ENCODE measurements at places on chromosomes 4 and X.
A peak's percentile ranks its signal among the peaks of the same experiment; 100 is the strongest.

DNA sequence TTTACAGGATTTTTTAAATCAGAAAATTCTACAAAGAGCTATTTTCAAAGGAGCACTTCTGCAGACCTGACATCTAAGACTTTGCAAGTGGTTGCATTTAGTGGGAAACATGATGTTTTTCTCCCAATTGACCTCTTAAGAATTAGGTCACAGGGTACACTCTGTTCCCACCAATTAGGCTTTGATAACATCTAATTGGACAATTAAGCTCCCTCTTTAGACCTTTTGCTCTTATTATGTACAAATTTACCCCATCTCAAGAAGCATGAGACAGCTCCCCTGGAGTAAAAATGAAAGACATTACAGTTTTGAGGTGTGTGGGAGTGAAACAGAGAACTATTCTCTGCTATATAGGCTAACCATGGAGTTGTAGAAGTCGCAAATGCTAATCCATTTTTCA, 31.8 kb upstream of the AGA start:
- no peak for DNase-seq

DNA sequence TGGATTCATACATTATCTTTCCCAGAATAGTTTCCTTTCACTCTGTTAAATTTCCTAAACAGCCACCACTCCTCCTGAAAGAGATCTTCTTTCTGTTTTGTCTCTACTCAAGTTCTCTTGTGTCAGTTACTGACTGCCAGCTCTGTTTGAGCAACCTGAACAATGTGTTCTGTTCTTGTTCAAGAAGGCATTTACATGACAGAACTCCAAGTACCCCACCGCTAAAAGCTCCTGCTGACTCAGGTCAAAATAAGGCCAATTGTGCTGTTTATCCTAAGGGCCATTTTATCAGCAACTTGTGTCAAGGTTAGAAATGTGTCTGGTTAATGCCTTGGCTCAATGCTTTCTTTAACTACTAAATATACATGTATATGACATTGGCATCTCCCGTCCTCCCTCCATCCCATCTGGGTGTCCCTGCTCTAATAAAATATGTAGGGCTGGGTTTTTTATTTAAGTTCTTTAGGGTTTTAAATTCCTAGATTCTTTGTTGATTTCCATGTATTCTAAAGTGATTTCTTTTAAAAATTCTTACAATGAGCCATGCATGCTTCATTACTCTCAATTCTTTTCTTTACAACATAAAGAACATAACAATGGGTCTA, 144.3 kb upstream of the PAQR3 start:
- DNase-seq: no peak

GRCh38 chrX:48823053-48823452, 3.3 kb upstream of the ERAS start:
- DNase-seq: no peak

DNA sequence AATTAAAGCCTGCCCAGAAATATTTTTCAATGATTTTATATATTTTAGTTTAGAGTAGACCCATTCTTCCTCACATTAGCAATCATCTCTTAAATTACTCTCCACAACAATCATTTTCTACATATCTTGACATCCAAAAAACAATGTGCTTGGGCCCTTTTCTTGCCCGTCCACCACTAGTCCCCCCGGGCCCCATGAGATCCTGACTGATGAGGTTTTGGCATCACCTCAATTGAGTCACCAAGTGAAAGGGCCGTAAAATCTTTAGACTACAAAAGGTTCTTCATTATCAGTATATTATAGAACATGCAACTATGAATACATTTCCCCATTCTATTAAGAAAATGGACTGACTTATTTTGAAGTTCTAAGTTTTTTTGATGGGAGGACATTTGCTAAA, 4.0 kb upstream of the CDKL2 start:
- no peak for DNase-seq

GRCh38 chr4:101596781-101597552, 193.6 kb upstream of the BANK1 start:
- peak; percentile 0 for DNase-seq

DNA sequence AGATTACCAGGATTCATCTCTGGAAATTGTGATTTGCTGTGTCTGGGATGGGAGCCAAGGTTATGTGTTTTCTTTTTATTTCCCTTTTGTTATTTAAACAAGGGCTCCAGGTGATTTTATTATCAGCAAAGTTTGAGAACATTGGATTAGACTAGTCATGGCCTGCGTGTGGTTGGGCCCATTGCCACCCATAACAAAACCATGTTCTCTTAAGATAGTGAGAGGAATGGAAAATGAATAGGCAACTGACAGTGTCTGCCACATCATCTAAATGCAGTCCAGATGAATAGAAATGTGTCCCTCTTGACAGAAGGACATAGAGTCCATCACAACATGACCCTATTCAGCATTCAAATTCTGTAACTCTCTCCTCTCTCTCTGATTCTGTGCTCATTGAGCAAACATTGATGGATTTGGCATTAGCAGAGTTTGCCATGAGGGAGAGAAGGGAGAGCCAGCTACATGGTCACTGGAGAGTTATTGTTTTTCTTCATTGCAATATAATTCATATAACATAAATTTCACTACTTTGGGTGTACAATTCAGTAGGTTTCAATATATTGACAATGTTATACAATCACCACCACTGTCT, 11.7 kb downstream of the XK start:
- DNase-seq: no peak

GRCh38 chrX:134969726-134970125, 21.1 kb upstream of the SMIM10 start:
- no peak for DNase-seq

- no peak for DNase-seq
Observed at GRCh38 chr4:10535912-10536311, 78.7 kb upstream of the ZNF518B start.

DNA sequence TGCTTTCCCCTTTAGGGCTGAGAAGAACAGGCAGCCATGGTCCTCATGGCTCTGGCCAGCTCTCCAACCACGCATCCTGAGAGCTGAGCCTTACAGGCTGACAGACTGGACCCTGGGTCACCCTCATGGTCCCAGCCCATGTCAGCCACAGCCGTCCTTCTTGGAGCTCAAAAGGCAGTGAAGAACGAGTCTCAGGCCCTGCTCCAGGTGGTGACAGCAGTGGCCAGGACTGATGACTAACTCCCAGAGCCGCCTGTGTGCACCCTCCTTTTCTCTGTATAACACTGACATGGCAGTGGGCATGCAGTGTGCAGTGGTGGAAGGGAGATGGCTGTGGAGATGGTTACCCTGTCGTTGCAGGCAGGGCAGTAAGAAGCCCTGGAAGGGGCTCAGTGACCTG, 10.3 kb upstream of the DUSP9 start:
- no peak for DNase-seq

GRCh38 chrX:3307881-3308280, 38.6 kb downstream of the MXRA5 start:
- no peak for DNase-seq

GRCh38 chr4:144572660-144573059, 73.3 kb upstream of the HHIP start:
- no peak for DNase-seq

DNA sequence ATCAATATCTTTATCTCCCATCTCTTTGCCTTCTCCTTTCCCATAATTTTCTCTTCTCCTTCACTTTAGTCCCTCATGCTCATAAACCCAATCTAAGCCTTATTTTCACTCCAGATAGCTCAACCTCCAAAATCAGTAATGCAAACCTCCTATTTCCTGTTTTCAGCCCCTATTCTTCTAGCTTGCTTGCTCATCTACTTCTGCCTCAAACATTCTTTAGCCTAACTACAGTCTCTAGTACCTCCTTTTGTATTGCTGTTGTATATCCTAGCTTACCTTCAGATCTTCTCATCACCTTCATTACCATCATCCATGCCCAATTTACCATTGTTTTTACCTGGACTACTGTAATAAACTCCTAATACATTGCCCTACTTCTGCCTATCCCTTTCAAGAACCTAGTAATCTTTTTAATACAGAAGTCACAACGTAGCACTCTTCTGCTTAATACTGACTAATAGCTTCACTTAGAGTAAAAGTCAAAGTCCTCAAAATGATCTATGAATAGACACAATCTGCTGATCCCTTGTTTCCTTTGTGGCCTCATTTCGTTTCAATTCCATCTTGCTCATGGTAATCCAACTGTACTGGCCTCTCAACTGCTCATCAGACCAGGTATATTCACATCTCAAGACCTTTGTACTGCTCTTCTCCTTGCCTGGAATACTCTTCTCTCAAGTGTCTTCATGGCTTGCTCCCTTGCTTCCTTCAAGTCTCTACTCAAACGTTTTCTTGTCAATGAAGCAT, 123.4 kb downstream of the FAM13A start:
- DNase-seq: no peak

GRCh38 chrX:136086521-136086920, 60.8 kb upstream of the FHL1 start:
- no peak for DNase-seq

GRCh38 chrX:45709381-45709780, 508.7 kb upstream of the DIPK2B start:
- no peak for DNase-seq

GRCh38 chr4:163090997-163091684, 75.5 kb downstream of the NAF1 start:
- DNase-seq: no peak

GRCh38 chr4:61785761-61786160, 585.6 kb downstream of the ADGRL3 start:
- no peak for DNase-seq

GRCh38 chr4:159484864-159485263, 382.0 kb downstream of the RAPGEF2 start:
- DNase-seq: no peak

- no peak for DNase-seq
Observed at GRCh38 chrX:131405497-131405896, 116.4 kb upstream of the IGSF1 start.

GRCh38 chrX:10011261-10011931, 44.2 kb downstream of the CLDN34 start:
- no peak for DNase-seq

- no peak for DNase-seq
Observed at GRCh38 chrX:23373129-23373804, 38.6 kb downstream of the PTCHD1 start.

GRCh38 chr4:823176-823760, 2.7 kb downstream of the CPLX1 start:
- DNase-seq: no peak

GRCh38 chr4:78612398-78613178, 61.0 kb downstream of the ANXA3 start:
- peak; percentile 20 for DNase-seq

DNA sequence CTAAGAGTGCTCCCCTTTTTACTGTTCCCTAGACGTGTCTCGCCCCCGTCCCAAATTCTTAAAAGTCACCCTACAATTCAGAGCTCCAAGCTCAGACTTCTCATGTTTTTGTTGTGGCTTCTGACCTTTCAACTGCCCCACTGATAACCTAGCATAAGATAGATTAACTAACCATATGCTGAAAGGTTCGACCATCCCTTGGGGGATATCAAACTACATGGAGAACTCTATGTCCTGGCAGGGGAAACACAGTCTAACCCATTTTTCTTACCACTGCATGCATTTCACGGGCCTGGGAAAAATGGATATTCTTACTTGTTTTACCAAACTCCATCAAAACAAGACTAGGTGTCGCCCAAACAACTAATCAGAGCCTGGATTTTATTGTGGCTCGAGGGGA, 236.4 kb upstream of the MID1 start:
- no peak for DNase-seq

DNA sequence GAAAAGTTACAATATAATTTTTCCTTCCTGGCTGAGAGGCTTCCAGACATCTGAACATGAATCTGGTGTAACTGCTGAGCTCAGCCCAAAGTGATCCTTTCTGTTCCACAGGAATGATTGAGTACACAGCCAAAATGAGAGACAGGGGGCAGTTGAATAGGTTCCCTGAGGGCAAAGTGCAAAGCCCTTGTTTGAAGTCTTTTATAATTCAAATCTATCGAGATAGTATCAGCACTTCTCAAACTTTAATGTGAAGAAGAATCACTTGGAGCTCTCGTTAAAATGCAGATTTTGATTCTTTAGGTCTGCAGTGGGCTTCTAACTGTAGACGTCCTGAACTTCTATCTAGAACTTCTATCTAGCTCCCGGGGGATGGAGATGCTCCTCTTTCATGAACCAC, 54.4 kb upstream of the BMP2K start:
- DNase-seq: no peak

- DNase-seq: no peak
Observed at GRCh38 chrX:123108513-123109427, 75.3 kb upstream of the GRIA3 start.

GRCh38 chr4:25504932-25505636, 128.0 kb downstream of the ANAPC4 start:
- DNase-seq: no peak

- DNase-seq: no peak
Observed at GRCh38 chr4:184823014-184823413, 2.8 kb downstream of the ACSL1 start.

DNA sequence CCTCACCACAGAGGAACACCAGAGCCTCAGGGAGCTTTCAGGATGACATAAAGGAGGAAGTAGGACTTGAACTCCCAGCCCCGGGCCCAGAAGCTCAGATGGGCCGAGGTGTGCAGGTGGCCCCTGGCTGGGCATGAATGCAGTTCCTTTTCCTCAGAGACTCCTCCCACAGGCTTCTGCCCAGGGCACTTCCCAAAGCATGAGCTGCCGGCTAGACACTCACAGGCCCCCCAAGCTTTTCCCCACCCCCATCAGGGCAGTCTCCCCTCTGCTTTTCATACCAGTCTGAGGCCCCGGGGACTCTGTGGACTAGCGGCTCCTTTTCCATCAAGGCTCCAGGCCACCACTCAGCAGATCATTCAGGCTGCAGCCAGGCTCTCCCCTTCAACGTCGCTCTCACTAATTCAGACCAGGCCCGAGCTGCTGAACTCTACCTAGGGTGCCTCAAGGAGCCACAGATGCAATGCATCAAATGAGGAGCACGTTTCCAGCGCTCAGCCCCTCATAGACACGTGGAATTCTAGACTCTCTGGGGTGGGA, 36.9 kb downstream of the HMX1 start:
- DNase-seq: no peak

- DNase-seq: peak; percentile 86
Observed at GRCh38 chr4:5747738-5748375, 36.9 kb downstream of the EVC start.

All from pulmonary artery endothelial cell (primary cell).